Gastroesophageal sphincter (tissue), 4 donors: ENCODE measurements at places on chromosomes 4 and X.

DNA sequence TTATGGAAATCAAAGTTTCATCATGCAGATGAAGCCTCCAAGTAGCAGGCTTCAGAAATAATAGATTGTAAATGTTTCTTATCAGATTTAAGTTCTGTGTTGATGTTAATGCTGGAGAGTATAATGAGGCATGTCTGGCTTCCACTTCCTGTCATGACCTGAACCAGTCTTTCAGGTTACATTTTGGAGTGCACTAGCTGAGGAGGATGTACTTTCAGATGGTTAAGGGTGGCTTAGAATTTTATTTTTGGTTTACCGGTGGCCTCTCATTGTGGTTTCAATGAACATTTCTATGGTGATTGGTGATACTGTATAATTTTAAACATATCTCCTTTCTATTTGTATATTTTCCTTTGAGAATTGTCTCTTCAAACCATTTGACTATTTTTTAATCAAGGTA is 890.4 kb downstream of the SH3BGRL start:
- no peak for ATAC-seq

- no peak for ATAC-seq
Measured at GRCh38 chr4:168434993-168435392, 45.3 kb downstream of the DDX60L start.

- ATAC-seq = no peak
Measured at GRCh38 chrX:118502161-118502789, 6.7 kb downstream of the DOCK11 start.

- no peak for ATAC-seq
Measured at GRCh38 chr4:14906805-14907204, 95.5 kb upstream of the CPEB2 start.

GRCh38 chrX:43969504-43970501 is 3.4 kb downstream of the NDP start:
- ATAC-seq = no peak

DNA sequence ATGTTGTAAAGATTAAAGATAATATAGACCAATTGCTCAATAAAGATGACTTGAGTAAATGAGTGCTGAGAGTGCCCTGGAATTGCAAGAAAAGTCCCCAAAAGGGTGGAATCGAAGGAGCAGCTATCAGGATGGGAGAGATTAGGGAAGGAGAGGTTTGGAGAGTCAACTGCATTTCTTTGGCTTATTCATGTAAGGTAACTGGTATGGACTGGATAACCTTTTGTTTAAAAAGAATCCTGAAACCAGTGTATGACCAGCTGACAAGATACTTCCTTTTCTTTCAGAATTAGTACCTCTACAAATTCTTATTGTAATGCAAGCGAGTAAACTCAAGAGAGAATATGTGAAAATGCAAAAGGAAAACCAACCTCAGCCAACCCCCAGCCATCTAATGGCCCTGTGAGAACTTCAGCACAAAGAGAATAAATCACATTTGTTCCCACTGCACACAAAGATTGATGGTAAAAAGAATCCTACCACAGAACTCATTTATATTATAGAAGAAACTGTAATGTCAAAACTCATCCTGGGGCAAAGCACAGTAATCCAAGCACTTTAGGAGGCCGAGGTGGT is 24.5 kb upstream of the SPP1 start:
- ATAC-seq = no peak

DNA sequence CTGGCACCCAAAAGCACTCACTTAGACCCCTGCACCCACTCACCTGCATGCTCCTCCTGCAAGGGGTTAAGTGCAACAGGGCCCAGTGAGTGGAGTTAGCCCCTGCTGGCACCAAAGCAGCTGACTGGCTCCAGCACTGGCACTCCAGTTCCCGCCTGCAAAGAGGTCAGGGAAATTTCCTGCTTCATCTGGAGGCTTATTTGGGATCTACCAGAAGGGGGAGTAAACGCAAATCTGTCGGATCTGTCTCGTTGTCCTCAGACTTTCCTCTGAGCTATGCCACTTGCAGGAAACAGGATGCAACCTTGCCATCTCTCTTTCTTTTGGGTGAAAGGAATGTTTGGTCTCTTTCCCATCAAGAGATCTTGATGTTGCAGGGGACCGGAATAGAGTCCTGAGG is 435.6 kb downstream of the PCDH10 start:
- no peak for ATAC-seq

- ATAC-seq = no peak
Measured at GRCh38 chr4:39937683-39938268, 39.9 kb downstream of the PDS5A start.

- no peak for ATAC-seq
Measured at GRCh38 chr4:148162519-148162918, 279.7 kb downstream of the NR3C2 start.

GRCh38 chrX:23888887-23889501 is 18.7 kb downstream of the APOO start:
- ATAC-seq = no peak

GRCh38 chr4:89879215-89879614 is 15.4 kb upstream of the MMRN1 start:
- no peak for ATAC-seq

DNA sequence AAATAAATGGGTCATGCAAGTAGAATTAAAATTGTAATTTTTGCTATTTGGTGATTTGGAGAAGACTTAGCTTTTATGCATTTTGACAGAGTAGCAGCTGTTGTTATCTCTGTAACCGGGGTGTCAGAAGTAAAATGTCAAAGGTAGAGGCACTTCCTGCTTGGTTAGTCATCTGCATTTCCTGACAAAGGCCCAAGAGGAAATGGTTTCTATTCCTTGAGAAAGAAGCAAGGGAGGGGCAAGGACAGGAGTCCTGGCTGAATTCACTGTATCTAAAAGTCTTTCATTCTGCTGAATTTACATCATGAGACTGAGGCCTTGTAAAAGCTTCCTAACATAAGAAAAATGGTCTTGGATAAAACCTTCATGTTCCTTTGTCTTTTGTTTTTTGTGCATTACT is 550.9 kb upstream of the BOD1L1 start:
- no peak for ATAC-seq

- no peak for ATAC-seq
Measured at GRCh38 chr4:168577624-168578023, 80.8 kb downstream of the PALLD start.

GRCh38 chr4:180081072-180081471 is 2162.1 kb upstream of the TENM3 start:
- no peak for ATAC-seq

GRCh38 chrX:150790021-150790420 is 96.8 kb downstream of the MTMR1 start:
- ATAC-seq = no peak

GRCh38 chr4:159103384-159103990 is 608 bp downstream of the RAPGEF2 start:
- peak; percentile 32 for ATAC-seq

DNA sequence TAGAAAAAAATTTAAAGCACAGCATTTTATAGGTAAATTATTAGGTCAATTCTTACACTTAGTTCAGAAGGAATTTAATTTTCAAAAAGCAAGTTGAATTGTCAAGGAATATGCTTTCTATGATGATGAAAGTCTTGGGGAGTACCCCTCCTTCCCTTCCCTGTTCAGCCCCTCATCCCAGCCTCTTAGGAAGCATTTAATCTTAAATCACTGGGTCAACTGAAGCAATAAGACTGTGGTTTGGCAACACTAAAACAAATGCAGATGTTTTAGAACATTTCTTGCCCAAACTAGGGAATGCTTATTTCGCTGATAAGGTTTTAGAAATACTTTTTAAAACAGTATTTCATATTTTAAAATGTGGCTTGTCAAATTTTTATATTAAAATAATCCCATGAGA is 19.1 kb upstream of the ARSJ start:
- no peak for ATAC-seq
